ENCODE measurements at places on chromosomes 2 and 18.

DNA sequence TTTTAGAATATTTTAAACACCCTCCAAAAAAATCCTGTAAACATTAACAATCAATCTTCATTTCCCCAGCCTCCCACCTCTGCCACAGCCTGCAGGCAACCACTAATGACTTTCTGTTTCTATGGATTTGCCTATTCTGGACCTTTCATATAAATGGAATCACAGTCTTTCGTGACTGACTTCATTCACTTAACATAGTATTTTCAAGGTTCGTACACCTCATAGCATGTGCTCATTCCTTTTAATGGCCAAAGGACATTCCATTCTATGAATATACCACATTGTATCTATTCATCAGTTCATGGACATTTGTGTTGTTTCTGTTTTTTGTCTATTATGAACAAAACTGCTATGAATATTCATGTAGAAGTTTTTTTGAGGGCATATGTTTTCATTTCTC, 48.5 kb downstream of the NAT8 start:
- no peak for DNase-seq

GRCh38 chr2:95345081-95345562, 48.0 kb downstream of the KCNIP3 start:
- no peak for DNase-seq

DNA sequence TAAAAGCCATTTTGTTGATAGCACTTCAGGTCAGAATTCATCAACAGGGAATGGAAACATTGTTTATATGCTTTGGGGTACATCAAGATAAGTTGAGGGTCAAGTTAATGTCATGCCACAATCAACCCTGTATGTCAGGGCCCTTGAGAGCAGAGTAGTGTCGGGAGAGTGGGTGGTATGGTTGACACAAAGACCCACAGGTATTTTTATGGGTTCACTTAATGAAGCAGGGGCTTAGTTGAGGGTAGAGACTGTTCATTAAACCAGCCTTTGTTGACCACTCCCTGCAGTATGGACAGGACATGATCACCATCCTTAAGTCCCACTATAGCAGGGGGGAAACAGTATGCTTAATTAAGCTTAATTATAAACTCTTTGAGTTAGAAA, 5.7 kb downstream of the RPL37A start:
- DNase-seq, result no peak

DNA sequence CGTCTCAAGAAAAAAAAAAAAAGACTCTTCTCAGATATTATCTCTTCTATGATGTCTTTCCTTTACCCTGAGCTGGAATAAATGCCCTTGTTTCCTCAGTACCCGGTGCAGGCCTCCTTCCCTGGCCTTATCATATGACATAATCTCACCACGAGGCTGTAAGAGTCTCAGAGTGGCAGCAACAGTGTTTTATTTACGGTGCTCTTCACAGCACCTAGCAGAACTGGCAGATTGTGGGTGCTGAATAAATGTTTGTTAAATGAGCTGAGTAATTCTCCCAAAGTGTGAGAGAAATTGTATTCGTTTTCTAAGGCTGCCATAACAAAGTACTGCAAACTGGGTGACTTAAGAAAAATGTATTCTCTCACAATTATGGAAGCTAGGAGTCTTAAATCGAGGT, 82.8 kb upstream of the CD28 start:
- DNase-seq, result no peak

GRCh38 chr18:38421021-38421420, 855.4 kb upstream of the CELF4 start:
- no peak for DNase-seq
